ENCODE measurements at places on chromosomes 6 and 20.

- no peak for DNase-seq
These were observed 1.1 kb upstream of the SRSF12 start for GRCh38 chr6:89118931-89119330.

DNA sequence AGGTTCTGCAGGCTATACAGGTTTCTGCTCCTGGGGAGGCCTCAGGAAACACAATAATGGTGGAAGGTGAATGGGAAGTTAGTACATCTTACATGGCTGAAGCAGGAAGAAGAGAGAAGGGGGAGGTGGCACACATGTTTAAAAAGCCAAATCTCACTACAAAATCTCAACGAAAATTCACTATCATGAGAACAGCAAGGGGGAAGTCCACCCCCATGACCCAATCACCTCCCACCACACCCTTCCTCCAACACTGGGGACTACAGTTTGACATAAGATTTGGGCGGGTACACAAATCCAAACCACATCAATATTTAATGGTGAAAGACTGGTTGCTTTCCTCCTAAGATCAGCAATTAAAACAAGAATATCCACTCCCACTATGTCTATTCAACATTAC lies 13.8 kb upstream of the POLR1H start:
- no peak for DNase-seq

DNA sequence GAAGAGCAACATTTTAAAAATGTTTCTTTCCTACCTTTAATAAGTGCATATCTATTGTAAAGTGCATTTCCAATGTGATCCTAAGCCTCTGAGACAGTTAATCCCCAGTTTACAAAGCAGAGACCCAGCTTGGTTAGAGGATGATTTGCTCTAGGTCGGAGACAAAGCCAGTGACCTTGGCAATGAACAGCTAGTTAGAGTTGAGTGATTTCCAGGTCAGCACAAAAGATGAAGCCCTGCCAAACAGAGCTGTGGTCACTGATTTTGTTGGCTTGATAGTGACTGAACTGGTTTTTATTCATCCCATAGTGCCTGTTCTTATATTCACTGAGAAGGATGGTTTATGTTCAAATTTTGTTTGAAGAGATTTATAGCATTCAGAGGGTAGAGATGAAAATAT lies 56.6 kb upstream of the CD83 start:
- DNase-seq: no peak

DNA sequence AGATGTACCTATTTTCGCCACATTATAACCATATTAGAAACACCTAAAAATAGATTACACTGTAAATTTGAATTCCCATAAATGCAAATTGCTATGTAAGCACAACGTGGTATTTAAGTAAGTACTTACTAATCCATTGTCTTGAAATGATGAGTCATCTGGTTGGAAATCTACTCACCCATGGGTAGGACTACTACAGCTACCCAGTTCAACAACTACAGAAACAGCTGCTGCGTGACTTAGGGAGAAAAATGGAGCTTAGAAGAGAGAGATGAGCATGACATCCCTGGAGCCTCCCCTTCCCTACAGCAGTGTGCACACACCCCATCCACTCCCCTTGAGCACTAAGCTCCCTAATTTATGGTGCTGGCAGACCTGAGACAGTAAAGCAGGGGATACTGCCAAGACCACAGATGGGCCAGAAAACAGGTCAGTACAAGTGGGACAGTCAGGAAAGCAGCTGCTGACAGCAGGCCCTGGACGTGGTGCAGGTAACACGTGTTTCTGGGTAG lies 26.9 kb downstream of the RRAGD start:
- DNase-seq: peak; percentile 68

GRCh38 chr6:137191670-137192069 lies 18.2 kb upstream of the IL22RA2 start:
- DNase-seq: no peak

- no peak for DNase-seq
These were observed 601.2 kb downstream of the CDH26 start for GRCh38 chr20:60559462-60559861.

GRCh38 chr20:32906871-32907495 lies 48.3 kb downstream of the EFCAB8 start:
- no peak for DNase-seq

GRCh38 chr6:44742201-44742600 lies 354.7 kb downstream of the CDC5L start:
- DNase-seq: no peak

GRCh38 chr6:119742188-119742803 lies 392.7 kb upstream of the MAN1A1 start:
- DNase-seq: peak; percentile 73

- no peak for DNase-seq
These were observed 5.8 kb downstream of the TNFRSF21 start for GRCh38 chr6:47303861-47304260.

- peak; percentile 30 for DNase-seq
These were observed 273.5 kb upstream of the RUNX2 start for GRCh38 chr6:45054610-45055009.

DNA sequence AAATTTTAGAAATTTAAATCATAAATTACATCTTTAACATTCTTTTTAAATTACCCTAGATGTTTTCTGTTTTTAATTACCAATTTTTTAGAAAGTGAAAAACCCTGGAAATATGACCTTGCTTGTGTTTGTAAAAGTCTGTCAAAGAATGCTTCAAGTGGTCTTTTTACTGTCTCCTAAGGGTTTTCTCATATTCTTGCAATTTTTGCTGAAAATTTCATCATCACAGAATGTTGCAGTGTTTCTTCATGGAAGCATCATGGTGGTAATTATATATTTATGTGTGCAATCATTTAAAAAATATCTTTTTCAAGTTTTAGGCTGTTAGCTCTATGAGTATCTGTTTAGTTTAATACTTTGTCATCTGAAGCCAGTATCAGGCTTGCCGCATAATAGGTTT lies 178.2 kb downstream of the HDGFL1 start:
- no peak for DNase-seq

DNA sequence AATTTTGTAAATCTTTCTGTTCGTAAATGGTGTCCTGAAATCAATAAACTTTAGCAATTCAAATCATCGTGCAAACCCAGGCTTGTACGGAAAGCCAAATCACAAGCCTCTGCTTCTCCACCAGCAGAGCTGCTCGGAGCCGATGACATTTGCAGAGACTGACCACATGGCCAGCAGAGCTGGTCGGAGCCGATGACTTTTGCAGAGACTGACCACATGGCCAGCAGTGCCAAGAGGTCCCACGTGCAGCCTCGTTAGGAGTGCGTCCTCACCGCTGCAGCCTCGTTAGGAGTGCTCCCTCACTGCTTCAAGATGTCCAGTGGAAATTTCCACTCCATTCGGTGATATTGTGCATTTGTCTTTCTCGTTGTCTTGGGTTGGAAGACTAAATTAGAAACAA lies 28.5 kb downstream of the SMOC2 start:
- no peak for DNase-seq

DNA sequence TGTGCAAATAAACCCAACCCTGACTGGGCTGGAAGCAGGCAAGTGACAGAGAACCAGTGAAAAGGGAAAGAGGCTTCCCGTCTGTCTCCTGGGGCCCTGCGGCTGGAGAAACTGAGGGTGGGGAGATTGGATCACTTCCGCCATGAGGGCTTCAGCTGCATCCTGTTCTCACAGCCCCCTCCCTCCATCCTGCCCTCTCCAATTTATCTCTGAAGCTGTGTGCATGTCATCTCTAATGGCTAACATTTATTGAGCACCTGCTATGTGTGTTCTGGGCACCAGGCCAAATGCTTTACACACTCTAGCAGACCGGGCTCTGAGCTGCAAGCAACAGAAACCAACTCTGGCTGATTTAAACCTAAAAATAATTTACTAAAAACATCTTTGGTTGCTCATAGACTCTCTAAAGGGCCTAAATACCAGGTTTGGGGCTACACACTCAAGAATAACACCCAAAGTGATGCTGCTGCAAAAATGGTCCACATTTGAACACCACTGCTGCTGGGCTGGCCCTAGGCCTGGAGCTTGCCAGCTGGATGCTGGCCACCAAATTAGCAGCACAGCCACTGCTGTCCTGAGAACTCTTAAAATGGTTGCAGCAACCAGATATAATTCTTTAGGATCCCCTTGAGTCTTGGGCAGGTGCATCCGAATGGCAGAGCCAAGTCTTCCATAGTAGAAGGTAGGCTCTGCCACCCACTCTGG lies 123.6 kb upstream of the LRFN2 start:
- DNase-seq: peak; percentile 50

DNA sequence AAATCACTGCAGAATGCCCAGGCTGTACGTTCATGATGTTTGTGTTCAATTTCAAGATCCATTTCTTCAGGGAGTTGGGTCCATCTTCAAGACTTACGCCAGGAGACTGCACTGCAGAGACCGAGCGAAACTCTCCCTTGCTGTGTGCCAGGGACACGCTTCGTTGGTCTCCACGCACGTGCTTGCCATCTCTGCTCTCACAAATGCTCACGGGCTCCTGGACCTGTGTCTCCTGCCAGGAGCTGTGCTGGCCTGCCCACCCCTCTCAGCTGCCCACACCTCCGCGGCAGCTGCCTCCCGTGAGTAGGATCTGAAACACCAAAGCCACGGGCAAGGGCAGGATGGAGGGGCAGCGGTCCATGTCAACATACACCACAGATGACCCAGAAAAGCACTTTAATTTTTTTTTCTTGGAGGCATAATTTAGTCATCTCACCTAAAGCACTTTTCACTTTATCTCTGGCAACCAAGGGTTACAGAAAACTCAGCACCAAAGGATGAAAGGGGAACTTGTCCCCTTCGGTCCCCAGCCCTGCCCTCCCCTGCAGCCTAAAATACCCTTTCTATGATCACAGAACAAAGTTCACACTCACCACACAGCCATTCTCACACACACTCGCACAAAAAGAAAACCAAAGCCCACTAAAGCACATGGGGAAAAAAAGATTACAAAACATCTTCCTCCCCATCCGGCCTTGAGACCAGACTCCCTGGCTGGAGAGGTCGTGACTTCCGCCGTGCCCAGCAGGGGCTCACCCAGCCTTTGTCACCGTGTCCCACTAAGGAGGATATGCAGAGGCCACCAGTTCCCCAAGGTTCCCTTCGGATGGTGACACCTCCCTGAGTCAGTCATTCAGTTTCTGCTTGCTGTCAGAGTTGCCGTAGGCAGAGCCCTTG lies 137.9 kb downstream of the AGPAT4 start:
- peak; percentile 17 for DNase-seq

DNA sequence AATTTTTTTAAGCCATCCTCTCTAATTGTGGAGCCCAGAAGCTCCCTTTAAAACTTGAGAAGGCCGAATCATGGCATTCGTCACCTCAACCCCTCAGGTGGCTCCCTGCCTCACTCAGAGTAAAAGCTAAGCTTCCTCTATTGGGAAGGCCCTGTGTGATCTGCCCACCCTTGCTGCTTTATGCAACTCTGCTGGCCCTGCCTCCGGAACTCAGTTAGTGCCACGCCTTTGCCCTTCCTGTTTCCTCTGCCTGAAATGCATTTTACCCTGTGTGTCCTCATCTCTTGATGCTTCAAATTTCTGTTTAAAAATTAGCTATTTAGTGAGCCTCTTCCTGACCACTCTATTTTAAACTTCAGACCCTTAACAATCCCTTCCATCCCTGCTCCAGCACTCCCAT lies 5.7 kb downstream of the PACRG start:
- no peak for DNase-seq

GRCh38 chr20:40173872-40174271 lies 515.2 kb downstream of the MAFB start:
- no peak for DNase-seq

- peak; percentile 81 for DNase-seq
These were observed 7.2 kb downstream of the HLA-DMB start for GRCh38 chr6:32933661-32934085.

- no peak for DNase-seq
These were observed 75.6 kb upstream of the KIF25 start for GRCh38 chr6:167921831-167922230.

DNA sequence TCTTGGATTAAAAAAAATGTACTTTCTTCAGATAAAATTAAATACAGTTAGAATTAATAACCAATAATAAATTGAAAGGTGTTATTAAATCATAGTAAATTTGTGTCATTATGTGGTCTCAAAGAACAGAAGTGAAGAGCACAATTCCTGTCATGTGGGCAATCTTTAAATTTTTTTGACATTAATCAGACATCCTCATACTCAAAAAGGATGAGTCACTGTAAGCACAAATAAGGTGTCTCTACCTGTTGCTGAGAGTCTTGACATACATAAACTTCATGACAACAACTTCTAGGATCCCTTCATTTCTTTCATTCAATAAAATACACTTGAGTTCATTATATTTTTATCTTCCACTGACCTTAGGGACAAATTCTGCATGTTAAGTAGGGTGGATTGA lies 76.1 kb downstream of the SLC22A3 start:
- no peak for DNase-seq

- DNase-seq: no peak
These were observed 18.7 kb downstream of the GLO1 start for GRCh38 chr6:38684237-38684636.

GRCh38 chr20:40808936-40809335 lies 119.9 kb upstream of the MAFB start:
- DNase-seq: no peak

DNA sequence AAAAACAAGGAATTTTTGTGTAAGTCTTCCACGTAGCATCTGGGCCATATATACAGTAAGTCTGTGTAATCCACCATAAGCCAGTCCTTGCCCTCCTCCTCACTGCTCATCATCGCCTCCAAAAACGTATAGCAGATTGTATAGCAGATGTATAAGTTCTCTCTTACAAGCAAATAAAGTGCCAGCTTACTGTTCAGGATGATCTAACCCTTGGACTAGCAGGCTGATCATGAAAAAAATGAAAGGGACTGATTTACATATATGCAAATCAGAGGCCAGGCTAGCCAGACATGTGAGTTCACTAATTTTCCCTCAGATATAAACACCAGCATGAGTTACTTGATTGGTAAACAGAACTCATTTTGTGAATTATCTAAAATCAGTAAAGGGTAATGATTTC lies 171.5 kb downstream of the LY86 start:
- no peak for DNase-seq

DNA sequence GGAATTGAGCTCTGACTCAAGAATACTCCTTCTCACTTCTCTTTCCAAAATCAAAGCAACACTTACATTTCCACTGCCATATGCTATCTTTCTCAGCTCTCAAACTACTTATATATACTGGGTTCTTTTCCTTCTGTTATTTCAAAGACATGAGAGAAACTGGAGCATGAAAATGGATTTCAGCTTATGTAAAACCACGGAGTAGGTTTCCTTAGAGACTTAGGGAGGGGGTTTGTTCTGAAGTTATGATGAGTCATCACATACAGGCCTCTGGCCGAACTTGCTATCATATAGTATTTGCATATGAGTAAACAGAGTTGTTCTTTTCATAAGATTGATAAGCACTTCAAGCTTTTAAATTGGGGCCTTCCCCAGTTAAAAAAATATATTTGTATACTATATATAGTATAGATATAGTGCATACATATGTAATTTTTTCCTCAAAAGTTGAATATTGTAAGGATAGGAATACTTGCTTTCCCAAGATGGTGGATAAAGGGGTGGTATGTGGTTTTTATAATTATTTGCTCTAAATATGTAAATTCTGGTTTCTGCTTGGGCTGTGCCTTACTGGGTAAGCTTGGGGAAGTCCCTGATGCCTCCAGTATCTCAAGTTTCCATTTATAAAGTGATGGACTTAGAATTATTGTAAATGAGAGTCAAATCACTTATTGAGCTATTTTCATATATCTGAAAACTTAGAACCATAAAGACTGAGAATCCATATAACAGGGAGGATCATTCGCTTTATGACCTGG lies 273.9 kb downstream of the RFPL4B start:
- DNase-seq: peak; percentile 7
